ENCODE measurements at places on chromosomes 6 and 20. TPM values are rescaled to one million over a fixed set of nuclear protein-coding genes. Genes with fewer than 3 reads are reported as not detected.

GABRR1 gene
- not detected for total RNA-seq

ULBP3 gene
- total RNA-seq = not detected

TASP1 gene
- total RNA-seq = 14.1 TPM

CYP21A2 gene
- 1.4 TPM for total RNA-seq

TINAG gene
- total RNA-seq = not detected
